DMS153 (cell line): ENCODE measurements at places on chromosomes 7 and 10.

DNA sequence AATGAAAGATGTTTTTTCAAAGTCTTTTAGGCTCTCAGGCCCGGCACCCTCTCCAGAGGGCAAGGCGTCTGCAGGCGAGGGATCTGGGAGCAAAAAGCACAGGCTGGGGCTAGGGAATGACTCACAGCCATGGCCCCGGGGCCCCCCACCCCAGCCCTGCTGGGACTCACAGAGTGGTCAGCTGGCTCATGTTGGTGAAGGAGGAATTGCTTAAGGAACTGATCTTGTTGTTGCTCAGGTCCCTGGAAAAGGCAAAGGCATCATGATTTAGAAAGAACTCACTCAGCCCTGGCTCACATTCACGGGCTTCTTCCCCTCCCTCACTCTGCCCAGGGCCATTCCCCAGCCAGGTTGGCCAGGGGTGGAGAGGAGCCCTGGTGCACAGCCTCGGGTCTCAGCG is 151.5 kb downstream of the SLIT1 start:
- DNase-seq: no peak

DNA sequence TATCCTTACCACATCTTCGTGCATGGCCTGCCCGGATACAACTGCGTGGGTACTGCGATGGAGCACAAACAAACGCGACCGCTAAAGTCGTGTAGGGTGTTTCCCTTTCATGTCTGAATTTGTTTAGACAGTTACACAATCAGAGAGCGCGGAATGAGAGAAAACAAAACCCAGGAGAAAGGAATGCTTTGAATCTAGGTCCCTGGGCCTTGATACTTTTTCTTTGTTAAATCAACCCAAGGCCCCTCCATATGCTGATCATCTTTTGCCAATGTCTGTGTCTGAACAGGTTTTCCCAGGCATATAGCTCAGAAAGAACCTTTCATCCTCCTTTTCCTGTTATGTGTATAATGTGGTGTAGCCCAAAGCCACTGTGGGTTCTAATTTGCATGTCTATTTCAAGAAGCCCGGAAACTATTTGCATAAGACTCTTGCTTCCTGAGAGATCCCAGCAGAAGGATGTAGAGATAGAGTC is 145.8 kb downstream of the FRMD4A start:
- peak; percentile 35 for DNase-seq

DNA sequence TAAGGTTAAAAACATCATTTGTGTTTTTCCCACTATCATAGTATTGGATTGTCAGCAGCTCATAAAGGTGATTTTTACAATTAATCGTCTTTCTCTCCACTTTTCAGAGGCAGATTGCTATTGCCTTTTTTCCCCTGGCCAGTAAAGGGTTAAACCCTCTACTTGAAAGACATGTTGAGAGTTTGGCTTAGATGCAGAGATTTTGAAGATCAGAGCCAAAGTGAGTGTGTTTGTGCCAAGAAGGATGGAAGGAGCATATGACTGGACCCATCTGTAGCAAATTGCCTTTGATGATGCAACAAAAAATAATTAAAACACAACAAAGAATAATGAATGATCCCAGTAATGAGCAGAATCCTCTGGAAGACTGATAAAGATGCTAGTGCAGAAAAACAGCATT is 373.1 kb downstream of the MALRD1 start:
- no peak for DNase-seq

DNA sequence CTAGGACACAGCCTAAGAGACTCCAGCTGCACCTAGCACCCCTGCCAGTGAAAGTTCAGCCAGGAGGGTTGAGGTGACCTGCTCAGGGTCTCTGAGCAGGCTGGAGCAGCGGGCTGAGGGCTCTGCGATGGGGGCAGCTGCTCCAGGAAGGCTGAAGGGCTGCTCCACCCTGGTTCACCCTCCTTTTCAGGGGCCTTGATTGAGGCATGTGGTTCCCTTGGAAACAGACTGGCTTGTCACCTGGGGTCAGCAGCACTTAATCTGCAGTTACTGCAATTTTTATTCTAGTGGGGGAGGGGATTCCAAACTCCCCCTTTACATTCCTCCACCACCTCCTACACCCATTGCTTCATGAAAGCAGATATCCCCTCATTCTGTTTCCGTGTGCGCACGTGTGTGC is 85.3 kb upstream of the UNC5B start:
- DNase-seq: no peak

GRCh38 chr10:86333826-86334487 is 32.6 kb downstream of the GRID1 start:
- DNase-seq: peak; percentile 42

DNA sequence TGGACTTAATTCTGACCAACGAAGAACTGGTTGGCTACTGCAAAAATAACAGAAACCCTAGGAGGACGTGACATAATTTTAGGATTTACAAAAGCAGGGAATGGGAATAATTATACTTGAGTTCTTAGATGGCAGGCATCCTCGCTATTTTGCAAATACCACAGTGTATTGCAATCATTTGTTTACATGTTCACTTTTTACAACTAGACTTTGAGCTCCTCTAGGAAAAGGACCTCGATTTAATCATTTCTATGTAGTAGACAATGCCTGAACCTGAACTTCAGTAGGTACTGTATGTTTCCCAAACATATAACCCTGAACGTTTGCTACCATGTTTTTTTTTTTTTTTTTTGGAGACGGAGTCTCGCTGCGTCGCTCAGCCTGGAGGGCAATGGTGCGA is 137.7 kb downstream of the CNOT4 start:
- DNase-seq: no peak

DNA sequence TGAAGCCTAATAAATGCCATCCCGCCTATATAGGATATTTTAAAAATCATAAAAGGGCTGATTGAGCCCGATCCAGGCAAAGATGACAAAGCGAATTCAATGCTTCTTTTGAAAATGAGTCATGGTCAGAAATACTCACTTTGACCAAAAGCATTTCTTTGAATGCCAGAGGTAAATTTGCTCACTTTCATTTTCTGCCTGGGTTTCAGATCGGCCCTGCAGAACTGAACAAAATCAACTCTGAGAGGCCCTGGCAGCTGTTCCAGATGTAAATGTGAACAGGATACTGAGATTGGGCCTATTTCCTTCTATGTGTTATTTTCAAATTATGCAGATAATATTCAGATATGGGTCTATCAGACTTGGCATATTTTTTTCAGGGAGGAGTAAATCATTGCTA is 114.8 kb upstream of the ARID5B start:
- DNase-seq: no peak

DNA sequence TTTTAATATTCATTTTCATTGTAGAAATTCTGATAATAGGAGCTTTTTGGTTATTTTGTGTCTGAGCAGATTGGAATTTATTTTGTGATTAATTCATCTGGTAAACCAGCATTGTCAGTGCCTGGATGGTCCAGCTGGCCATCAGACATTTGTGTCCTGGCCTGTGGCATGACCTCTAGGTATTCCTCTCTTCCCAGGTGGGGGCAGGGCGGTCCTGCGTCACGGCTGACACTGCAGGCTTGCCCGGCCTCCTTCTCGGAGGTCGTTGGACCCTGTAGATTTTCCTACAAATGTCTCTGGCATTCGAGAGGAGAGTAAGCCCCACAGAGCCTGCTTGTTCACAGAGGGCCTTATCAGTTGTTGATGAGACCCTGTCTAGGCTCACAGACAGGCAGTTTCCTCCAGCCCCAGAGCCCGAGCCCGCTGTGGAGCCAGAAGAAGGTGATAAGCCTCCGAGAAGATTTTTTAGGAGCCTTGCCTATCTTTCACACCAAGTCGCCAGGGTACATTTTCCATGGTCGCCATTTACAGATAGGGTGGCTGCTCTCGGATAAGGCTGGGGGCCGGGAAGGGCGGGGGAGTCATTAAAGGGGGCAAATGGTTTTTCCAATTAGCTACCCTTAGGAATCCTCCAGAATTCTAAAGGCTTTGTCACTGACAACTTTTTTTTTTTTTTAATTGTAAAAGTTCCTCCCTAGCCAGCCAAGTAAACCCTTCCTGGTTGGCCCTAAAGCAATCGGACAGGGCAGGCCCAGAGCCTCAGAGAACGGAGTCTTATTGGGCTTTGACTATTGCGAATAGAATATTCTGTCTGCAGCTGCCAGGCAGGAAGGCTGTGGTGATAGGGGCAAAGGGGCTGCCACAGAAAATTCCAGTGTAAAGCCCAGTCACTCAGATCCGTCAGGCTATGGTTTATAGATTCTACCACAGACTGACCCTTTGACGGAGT is 78.1 kb upstream of the TBX20 start:
- no peak for DNase-seq

DNA sequence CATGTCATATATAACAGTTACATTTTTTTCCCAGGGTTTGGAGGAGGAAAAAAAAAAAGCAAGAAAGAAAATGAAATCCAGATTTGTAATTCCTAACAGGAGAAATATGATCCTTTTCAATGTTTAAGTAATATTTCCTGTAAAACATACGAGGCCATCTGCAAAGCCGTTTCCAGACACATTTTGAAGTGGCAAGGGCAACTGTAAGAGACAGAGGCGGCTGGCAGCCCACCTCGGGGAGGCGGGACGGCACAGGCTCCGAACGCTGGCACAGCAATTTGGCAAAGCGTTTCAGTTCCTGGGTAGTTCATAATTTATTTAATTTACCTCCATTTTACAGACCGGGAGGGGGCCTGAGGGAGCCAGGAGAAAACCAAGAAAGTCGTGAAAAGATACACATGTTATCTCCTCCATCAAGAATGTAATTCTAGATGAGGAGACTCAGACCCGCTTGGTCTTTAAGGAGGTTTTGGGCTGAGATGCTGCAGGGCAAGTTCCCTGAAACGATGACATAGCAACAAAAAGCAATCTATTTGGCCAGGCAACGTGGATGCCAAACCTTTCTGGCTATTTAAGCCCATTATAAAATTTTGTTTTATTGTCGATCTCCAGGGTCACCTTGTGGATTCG is 448.5 kb upstream of the MKI67 start:
- DNase-seq: no peak

GRCh38 chr10:110498087-110498981 is 627 bp downstream of the DUSP5 start:
- DNase-seq: no peak

DNA sequence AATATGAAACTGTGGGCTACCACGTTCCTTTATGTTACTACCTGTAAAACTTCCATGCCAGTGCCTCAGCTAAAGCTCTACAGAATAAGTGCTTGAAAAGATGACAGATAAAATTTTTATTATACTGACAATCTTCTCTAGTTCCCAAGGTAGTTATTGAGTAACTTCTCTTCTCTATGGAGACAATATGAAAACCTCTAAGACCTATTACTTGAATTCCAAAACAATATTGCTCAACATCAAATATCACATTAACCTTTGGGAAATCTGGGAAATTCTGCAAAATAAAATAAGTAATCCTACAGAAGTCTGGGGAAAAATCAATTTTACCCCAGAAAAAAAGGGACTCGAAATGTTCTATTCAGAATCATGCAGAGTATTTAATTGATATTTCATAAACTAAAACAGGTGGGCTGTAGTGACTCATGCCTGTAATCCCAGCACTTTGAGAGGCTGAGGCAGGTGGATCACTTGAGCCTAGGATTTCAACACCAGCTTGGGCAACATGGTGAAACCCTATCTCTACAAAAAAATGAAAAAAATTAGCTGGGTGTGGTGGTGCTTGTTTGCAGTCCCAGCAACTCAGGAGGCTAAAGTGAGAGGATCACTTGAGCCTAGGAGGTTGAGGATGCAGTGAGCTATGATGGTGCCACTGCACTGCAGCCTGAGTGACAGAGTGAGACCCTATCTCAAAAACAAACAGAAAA is 23.8 kb upstream of the ANK3 start:
- no peak for DNase-seq

DNA sequence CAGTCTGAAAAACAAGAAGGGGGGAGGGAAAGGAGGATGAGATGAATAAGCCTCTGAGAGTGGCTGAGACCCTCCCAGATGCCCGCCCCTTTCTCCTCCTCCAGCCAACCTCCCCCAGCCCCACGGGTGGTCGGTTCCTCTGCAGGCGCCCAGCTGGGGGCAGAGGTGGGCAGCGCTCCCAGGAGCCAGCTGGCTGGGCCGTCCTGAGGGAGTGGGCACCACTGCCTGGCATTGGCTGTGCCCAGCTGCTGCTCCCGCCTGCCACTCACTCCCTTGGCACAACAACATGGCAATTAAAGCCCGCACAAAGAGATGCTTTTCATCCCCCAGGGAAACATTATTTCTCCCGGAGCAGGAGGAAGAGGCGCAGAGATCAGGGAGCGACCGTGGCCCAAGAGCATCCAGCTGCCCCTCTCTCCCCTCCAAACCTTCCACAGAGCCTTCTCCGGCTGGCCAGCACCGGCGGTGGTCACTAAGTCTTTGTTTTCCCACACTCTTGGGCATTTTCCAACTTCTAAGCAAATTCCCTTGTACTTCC is 107.2 kb downstream of the SPDYE5 start:
- peak; percentile 85 for DNase-seq

GRCh38 chr7:148218603-148219002 is 372.0 kb upstream of the C7orf33 start:
- DNase-seq: no peak

GRCh38 chr7:98175260-98175940 is 35.8 kb upstream of the BHLHA15 start:
- DNase-seq: no peak

DNA sequence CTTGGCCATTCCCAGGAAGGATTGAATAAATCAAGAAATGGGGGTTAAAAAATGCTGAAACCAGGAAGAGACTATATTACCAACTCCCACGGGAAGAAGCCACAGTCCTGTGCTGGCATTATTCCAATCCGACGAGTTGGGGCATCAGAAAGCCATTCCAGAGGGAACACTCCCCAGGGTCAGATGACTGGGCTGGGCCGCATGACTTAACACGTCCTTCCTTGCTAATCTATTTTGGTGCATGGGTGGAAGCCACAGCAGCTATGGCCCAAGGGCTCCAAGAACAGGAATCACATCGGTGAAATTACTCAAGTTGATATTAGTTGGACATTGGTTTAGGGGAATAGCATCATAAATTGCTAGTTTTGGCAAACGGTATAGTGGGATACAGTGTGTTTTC is 592.9 kb upstream of the NRP1 start:
- no peak for DNase-seq

- DNase-seq: no peak
Observed at GRCh38 chr10:14698111-14698828, 76.4 kb downstream of the FAM107B start.

GRCh38 chr7:99628471-99629465 is 12.0 kb downstream of the ZSCAN25 start:
- DNase-seq: no peak

DNA sequence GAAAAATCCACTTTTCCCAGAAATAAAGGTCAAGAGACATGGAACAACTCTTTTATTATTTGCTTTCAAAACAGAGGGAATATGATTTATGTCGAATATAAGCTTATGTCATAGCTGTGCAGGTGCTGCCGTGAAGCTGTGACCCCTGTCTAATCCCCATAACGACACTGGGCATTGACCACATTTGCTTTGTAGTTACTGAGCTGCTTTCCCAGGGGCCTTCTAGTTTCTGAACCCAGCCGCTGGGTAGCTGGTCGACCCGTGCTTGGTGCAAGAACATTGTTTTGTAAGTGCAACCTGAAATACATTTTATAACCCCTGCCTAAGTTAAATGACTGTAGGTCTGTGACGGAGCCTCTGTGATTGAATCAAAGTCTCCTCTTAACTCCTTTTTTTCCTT is 144.9 kb upstream of the HDAC9 start:
- no peak for DNase-seq
